Left ventricle myocardium superior (tissue), 1 donor: ENCODE measurements at places on chromosomes 7 and 10. TPM values are rescaled to one million over a fixed set of nuclear protein-coding genes. Genes with fewer than 3 reads are reported as not detected.

CALML5 gene
- not detected for total RNA-seq

NKX1-2 gene
- not detected for total RNA-seq

SH2D4B gene
- not detected for total RNA-seq

UTF1 gene
- not detected for total RNA-seq
